ENCODE measurements at places on chromosomes 4 and X.

DNA sequence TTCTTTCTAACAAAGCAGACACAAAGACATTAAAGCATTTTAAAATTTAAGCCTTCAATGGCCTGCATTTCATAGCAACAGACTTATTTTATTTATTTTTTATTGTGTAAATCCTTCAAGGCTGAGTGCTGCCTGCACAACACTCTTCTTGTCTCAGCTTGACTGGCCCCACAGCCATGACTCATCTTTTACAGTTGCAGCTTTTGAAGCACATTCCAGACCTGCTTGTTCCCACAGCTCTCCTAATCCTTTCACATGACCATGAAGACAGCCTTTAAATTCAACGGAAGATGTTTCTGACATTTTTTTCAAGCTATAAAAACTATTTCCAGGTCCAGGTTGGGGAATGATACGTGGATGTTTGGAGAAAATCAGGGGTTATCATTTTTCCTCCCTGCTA, 276.9 kb upstream of the TACR3 start:
- H3K4me1 ChIP-seq = no peaks in the 10 kb centered on the region
- DNase-seq = peak; percentile 61

- H3K4me1 ChIP-seq = no peaks in the 10 kb centered on the region
- no peak overlapping the region for H3K4me3 ChIP-seq
- H3K27ac ChIP-seq = no peak overlapping the region
- no peaks in the 10 kb centered on the region for H3K27me3 ChIP-seq
These were observed 260.0 kb downstream of the GLUD2 start for GRCh38 chrX:121307449-121307848.

- H3K36me3 ChIP-seq = no peaks in the 10 kb centered on the region
- peak overlapping the region; percentile 76 for H3K27ac ChIP-seq
- no peaks in the 10 kb centered on the region for H3K27me3 ChIP-seq
These were observed 44.1 kb upstream of the TLR3 start for GRCh38 chr4:186024637-186025407.

GRCh38 chr4:165508372-165509120, 129.7 kb downstream of the CPE start:
- no peaks in the 10 kb centered on the region for H3K36me3 ChIP-seq
- DNase-seq = no peak
- no peak overlapping the region for H3K27ac ChIP-seq
- no peak overlapping the region for H3K4me3 ChIP-seq

DNA sequence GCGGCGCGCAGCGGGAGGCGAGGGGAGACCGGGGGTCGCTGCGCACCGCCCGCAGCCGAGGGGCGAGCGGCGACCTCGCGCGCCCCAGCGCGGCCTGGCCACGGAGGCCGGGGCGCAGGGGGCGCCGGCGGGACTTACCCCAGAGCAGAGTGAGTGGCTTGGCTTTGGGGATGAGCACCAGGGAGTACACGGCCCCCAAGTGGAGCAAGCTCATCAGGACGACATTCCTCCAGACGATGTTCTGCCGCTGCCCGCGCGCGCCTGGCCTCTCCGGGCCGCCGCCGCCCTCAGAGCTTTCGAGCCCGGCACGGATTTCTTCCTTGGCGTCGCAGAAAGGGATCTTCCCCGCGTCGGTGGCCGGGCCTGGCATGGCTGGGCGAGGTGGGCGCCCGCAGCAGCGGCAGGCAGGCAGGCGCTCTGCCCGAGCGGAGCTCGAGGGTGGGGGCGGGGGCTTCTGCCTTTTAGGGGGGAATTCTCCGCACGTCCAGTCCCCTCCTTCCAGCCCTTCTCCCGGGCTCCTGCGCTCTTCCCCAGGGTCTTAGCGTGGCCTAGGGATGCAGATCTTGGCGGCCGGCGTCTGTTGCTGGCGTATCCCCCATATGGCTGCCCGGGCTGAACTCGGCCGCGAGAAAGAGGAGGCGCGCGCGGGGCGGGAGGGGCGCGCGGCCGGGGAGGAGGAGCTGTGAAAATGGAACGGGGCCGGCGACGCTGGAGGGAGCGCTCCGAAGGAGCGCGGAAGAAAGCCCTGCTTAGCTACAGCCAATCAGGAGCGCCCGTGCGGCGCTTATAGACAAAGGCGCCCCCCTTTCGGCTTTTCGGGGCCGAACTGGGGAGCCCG, at the start of gene SCD5:
Gene SCD5 (minus strand): TSS at position 629 of the 838 bp plus-strand sequence. CDS start 259 bp downstream, at position 370.
- peaks cover 30% of the 10 kb centered on the region for H3K4me1 ChIP-seq
- peak within 1 kb of the TSS; percentile 52 for H3K27ac ChIP-seq
- H3K36me3 ChIP-seq = no peaks in the 10 kb centered on the region
- DNase-seq = peak; percentile 93

GRCh38 chr4:78630615-78631014, 79.0 kb downstream of the ANXA3 start:
- no peak for DNase-seq
- no peak overlapping the region for H3K4me3 ChIP-seq
- H3K27ac ChIP-seq = no peak overlapping the region
- H3K4me1 ChIP-seq = no peaks in the 10 kb centered on the region

DNA sequence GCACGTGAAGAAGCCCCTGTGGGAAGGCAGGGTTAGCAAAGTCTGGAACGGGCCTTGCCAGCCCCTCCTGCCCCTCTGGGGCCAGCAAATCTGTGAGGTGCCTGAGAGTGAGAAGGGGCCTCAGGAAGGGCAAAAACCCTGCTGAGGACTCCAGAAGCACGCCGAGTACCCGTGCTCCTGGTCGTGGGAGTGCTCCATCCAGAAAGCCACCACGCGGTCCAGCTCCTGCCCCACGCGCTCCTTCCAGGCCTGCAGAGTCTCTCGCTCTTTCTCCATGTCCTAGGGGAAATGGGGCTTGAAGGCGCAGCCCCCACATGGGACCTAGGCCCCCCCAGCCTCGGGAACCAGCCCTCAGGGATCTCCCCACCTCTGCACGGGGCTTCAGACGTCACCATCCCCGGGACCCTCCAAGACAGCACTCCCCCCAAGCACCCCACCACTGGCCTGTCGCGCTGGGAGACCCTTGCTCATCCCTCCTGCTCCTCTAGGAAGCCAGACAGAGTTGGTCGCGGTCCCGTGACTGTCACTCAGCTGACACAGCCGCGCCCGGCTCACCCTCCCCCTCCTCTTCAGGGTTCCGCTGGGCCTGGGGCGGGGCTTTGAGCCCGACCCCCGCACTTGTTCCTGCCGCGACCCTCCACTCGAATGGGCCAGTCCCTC, at the start of gene RENBP:
Gene RENBP (minus strand): TSS at position 504 of the 660 bp plus-strand sequence. CDS start 33 bp downstream, at position 471.
- peaks cover 9% of the 10 kb centered on the region for H3K27me3 ChIP-seq

DNA sequence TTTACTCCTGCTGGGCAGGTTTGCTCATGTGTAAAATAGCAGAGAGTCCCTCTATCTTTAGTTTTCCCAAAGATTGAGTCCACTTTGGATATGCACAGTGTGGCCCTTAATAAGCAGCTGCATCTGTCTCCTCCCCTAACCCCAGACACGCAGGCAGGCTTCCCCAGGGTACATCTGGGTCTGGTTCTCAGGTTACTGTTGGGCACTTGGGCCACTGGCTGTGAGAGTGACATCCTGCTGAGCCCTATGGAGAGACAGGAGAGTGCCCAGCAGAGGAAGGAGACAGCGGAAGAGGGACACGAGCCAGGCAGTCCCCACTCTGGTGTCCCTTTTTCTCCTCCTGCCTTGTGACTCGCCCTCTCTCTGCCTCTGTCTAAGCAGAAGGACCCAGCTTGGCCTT, 16.0 kb downstream of the XK start:
- no peak for DNase-seq
- H3K27me3 ChIP-seq = no peaks in the 10 kb centered on the region
- no peak overlapping the region for H3K4me3 ChIP-seq
- no peaks in the 10 kb centered on the region for H3K4me1 ChIP-seq

GRCh38 chrX:92232182-92232581, 453.0 kb downstream of the PCDH11X start:
- H3K36me3 ChIP-seq = no peaks in the 10 kb centered on the region
- peak; percentile 10 for DNase-seq
- H3K4me3 ChIP-seq = no peak overlapping the region
- no peak overlapping the region for H3K27ac ChIP-seq

- no peaks in the 10 kb centered on the region for H3K36me3 ChIP-seq
- no peak overlapping the region for H3K27ac ChIP-seq
- H3K27me3 ChIP-seq = no peaks in the 10 kb centered on the region
- H3K4me3 ChIP-seq = no peak overlapping the region
- no peaks in the 10 kb centered on the region for H3K4me1 ChIP-seq
- no peak for DNase-seq
These were observed 286.1 kb downstream of the DCHS2 start for GRCh38 chr4:154205471-154205870.

GRCh38 chrX:120660637-120661036, 30.8 kb upstream of the C1GALT1C1 start:
- H3K36me3 ChIP-seq = no peaks in the 10 kb centered on the region
- H3K4me3 ChIP-seq = no peak overlapping the region
- DNase-seq = no peak
- H3K27me3 ChIP-seq = no peaks in the 10 kb centered on the region
